Adrenal gland (tissue), 19 donors: ENCODE measurements at places on chromosomes 6 and 20. TPM values are rescaled to one million over a fixed set of nuclear protein-coding genes. Genes with fewer than 3 reads are reported as not detected.

Gene SGK2
- total RNA-seq, result 1.4 TPM

Gene CYP39A1
- total RNA-seq, result 5.1 TPM

Gene GTPBP2
- 36.4 TPM for total RNA-seq

Gene ZSCAN12
- total RNA-seq, result 5.4 TPM

Gene ETV7
- 0.89 TPM for total RNA-seq

Gene PEX7
- total RNA-seq, result 20.6 TPM

Gene MAS1
- not detected for total RNA-seq

Gene GMDS
- 8.5 TPM for total RNA-seq

Gene PGM3
- total RNA-seq, result 61.3 TPM

Gene GJA10
- total RNA-seq, result not detected

Gene CALHM4
- not detected for total RNA-seq

- no peak for DNase-seq
- H3K36me3 ChIP-seq, result no peaks in the 10 kb centered on the region
- no peaks in the 10 kb centered on the region for H3K27me3 ChIP-seq
- no peaks in the 10 kb centered on the region for H3K4me1 ChIP-seq
- no peak overlapping the region for H3K4me3 ChIP-seq
- H3K27ac ChIP-seq, result no peak overlapping the region
Observed at GRCh38 chr20:6576726-6577125, 190.8 kb upstream of the BMP2 start.

DNA sequence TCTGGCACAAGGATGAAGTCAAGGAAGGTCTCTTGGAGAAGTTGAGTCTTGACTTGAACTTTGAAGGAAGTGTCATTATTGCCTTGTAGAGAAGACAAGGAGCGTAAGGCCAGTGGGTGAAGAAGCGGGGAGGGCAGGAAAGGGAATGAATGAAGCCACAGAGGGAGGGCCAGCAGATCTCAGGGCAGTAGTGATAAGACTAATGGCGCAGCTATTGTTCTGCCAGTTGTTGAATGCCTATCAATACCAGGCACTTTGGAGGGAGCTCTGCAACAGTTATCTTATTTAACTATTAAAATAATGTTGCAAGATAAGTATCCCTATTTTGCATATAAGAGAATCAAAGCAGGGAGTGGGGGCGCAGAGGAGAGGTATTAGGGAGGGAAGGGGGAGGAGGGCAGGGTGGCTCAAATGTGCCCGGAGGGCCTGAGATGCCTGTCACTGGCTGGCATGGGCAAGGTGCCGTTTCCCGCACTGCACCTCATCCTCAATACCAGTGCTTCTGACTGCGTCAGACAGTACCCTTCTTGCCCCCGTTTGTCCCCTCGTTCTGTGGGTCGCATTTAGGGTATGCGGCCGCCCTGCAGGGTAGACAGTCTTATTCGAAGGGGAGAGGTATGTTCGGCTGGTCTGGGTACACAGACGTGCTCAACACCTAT is 109.8 kb downstream of the ZDHHC14 start:
- H3K36me3 ChIP-seq, result no peaks in the 10 kb centered on the region
- DNase-seq, result no peak
- no peaks in the 10 kb centered on the region for H3K27me3 ChIP-seq

- no peaks in the 10 kb centered on the region for H3K36me3 ChIP-seq
- no peak overlapping the region for H3K4me3 ChIP-seq
- H3K27me3 ChIP-seq, result no peaks in the 10 kb centered on the region
- no peak for DNase-seq
- H3K27ac ChIP-seq, result no peak overlapping the region
- no peaks in the 10 kb centered on the region for H3K4me1 ChIP-seq
Observed at GRCh38 chr20:42957018-42957703, 232.5 kb downstream of the PTPRT start.

GRCh38 chr6:40640599-40641227 is 53.5 kb upstream of the LRFN2 start:
- H3K4me3 ChIP-seq, result no peak overlapping the region
- H3K36me3 ChIP-seq, result no peaks in the 10 kb centered on the region

DNA sequence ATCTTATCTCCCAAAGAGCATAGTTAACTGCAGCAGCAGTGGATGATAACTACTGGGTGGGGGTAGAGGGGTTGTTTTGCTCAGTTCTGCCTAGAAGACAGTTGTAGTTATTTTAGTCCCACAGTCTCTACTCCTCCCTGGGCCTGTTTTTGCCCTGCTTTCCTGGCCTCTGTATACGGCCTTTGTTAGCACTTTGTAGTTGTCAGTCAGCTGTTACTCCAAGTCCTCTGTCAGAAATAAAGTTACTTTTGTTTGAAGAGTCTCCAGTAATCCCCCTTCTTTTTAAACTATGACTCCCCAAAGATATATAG is 113.9 kb downstream of the SLC16A10 start:
- H3K4me1 ChIP-seq, result no peaks in the 10 kb centered on the region
- DNase-seq, result no peak
- H3K27me3 ChIP-seq, result no peaks in the 10 kb centered on the region
- H3K27ac ChIP-seq, result no peak overlapping the region
- no peak overlapping the region for H3K4me3 ChIP-seq
- no peaks in the 10 kb centered on the region for H3K36me3 ChIP-seq

DNA sequence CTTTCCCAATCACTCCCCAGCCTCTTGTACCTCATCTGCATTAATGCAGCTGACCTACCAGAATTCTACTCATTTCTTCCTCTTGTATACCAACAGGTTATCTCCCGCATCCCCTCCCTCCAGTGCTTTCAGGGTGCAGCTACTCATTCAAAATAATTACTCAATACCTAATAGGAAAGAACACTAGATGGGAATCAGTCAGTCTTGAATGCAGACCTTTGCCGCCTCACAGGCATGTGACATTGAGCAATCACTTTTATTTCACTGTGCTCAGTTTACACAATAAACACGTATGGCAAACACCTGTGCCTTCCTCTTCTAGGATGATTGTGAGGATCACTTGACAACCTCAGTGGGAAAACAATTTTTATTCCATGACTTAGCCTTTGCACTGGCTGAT is 13.3 kb downstream of the ZSCAN31 start:
- no peaks in the 10 kb centered on the region for H3K4me1 ChIP-seq
- no peak overlapping the region for H3K27ac ChIP-seq
- DNase-seq, result no peak
- no peaks in the 10 kb centered on the region for H3K36me3 ChIP-seq
- no peak overlapping the region for H3K4me3 ChIP-seq

GRCh38 chr6:107764684-107765460 is 59.2 kb downstream of the SCML4 start:
- H3K36me3 ChIP-seq, result no peaks in the 10 kb centered on the region
- H3K27ac ChIP-seq, result no peak overlapping the region
- H3K27me3 ChIP-seq, result no peaks in the 10 kb centered on the region
- no peaks in the 10 kb centered on the region for H3K4me1 ChIP-seq
- no peak overlapping the region for H3K4me3 ChIP-seq

- H3K4me3 ChIP-seq, result no peak overlapping the region
- DNase-seq, result no peak
- no peak overlapping the region for H3K27ac ChIP-seq
- H3K36me3 ChIP-seq, result no peaks in the 10 kb centered on the region
- H3K27me3 ChIP-seq, result no peaks in the 10 kb centered on the region
Observed at GRCh38 chr6:89611666-89612065, 26.9 kb downstream of the LYRM2 start.

DNA sequence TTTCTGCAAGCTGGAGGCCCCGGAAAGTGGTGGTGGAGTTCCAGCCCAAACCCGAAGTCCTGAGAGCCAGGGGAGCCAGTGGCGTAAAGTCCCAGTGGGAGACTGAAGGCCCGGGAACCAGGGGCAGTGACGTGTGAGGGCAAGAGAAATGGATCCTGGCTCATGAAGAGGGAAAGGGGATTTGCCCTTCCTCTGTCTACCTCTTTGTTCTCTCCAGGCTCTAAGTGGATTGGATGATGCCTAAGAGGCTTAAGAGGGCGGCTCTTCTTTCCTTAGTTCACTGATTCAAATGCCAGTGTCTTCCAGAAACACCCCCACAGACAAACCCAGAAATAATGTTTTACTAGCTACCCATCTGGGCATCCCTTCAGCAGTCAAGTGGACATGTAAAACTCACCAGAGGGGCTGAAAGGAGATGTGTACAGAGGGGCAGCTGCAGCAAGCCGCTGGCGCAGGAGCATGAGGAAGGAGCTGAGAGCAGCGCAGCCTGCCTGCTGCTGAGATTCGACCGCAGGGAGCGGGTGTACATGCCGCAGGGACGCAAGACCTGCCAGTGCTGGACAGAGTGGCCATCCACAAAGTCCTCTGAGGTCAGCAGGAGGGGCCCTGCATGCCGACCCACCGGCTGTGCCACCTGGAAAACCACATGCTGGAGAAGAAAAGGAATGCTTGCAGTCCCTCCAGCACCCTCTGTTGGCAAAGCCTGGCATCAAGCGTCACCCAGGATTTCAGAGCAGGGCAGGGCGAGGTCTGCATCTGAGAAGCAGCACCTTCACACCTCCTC is 29.5 kb downstream of the CDYL start:
- H3K27me3 ChIP-seq, result no peaks in the 10 kb centered on the region
- H3K4me1 ChIP-seq, result no peaks in the 10 kb centered on the region
- no peak overlapping the region for H3K4me3 ChIP-seq
- H3K27ac ChIP-seq, result no peak overlapping the region

- H3K36me3 ChIP-seq, result no peaks in the 10 kb centered on the region
- no peaks in the 10 kb centered on the region for H3K27me3 ChIP-seq
- no peak overlapping the region for H3K4me3 ChIP-seq
- H3K4me1 ChIP-seq, result no peaks in the 10 kb centered on the region
Observed at GRCh38 chr6:90544081-90544480, 42.8 kb downstream of the MAP3K7 start.

GRCh38 chr6:82205930-82206392 is 41.6 kb downstream of the IBTK start:
- no peaks in the 10 kb centered on the region for H3K27me3 ChIP-seq
- no peak overlapping the region for H3K4me3 ChIP-seq
- H3K36me3 ChIP-seq, result peaks cover 47% of the 10 kb centered on the region
- peak overlapping the region; percentile 8 for H3K27ac ChIP-seq
- H3K4me1 ChIP-seq, result no peaks in the 10 kb centered on the region

DNA sequence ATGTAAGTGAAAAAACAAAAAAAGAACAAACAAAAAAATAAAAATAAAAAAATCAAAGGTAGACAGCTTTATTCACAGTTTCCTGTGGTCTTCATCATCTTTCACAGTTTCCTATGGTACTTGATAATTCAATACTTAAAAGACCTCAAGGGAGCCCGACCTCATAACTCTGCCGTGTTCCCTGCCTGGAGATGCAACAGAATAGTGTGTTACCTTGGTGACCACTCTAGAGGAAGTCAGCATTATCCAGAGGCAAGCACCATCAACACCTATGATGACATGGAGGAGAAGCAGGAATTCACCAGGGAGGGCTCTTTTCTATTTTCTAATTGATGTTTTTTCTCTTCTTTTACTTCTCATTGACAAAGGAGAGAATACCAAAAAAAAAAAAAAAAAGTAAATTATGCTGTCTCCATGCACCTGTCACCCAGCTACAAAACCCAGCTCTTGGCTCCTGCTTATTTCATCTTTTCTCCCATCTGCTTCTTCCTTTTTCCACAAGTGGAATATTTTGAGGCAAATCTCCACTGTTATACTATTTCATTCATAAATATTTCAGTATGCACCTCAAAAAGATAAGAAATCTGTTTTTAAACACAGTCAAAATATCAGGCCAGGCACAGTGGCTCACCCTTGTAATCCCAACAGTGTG is 95.8 kb upstream of the STXBP5 start:
- H3K4me1 ChIP-seq, result no peaks in the 10 kb centered on the region
- H3K27me3 ChIP-seq, result no peaks in the 10 kb centered on the region
- DNase-seq, result no peak
- no peak overlapping the region for H3K27ac ChIP-seq
- no peaks in the 10 kb centered on the region for H3K36me3 ChIP-seq

DNA sequence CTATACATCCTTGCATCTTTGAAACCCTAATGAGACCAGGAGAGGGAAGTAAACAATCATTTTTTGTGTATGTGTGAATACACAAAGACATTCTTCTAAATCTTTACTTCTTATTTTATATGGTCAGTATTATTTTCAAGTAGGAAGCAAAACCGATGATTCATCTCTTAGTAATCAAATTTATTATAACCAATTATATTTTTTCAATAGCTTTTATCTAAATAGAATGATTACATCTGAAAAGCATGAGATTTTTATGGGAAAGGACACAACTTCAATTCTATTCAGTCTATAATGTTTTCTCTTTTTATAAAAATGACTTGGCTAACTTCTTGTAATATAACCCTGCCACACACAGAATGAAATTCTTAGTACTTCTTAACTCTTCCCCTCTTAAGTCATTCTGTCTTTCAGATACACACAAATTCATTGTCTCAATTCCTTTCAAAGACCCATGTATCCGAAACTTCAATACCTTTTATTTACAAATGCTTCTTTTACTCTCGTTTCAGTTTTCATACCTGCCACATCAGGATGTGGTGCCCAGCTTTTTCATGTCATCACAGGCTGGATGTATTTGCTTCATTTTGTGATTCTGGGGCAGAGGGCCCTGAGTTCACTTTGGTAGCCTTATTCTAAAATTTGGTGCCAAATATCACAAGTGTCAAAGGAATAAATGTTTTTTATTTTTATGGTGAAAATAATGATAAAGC is 227.0 kb downstream of the PHF3 start:
- no peak for DNase-seq
- no peaks in the 10 kb centered on the region for H3K27me3 ChIP-seq
- H3K4me3 ChIP-seq, result no peak overlapping the region
- no peaks in the 10 kb centered on the region for H3K4me1 ChIP-seq
- no peaks in the 10 kb centered on the region for H3K36me3 ChIP-seq

DNA sequence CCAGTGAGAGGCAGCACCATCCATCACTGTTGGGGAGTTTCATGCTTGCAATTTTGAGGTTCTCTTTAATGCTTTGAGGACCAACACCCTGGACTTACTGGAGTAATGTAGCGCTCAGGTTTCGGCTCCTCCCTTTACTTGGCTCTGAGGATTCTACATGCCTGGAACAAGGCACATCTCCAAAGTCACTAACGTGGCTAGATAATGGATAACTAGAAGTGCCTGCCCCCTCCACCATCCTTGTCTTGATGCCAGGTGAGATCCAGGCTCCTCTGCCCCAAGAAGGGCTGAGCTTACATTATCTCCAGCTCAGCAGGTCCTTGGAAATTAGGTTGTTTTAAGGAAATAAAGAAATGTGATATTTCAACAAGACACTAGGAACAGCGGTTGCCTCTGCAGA is 75.5 kb upstream of the ZNFX1 start:
- no peak overlapping the region for H3K4me3 ChIP-seq
- H3K27ac ChIP-seq, result no peak overlapping the region
- DNase-seq, result no peak
- no peaks in the 10 kb centered on the region for H3K36me3 ChIP-seq
- no peaks in the 10 kb centered on the region for H3K4me1 ChIP-seq

- peaks cover 8% of the 10 kb centered on the region for H3K27me3 ChIP-seq
- DNase-seq, result no peak
- no peaks in the 10 kb centered on the region for H3K36me3 ChIP-seq
Observed at GRCh38 chr20:36311854-36312723, 6.0 kb downstream of the DLGAP4 start.

- H3K36me3 ChIP-seq, result no peaks in the 10 kb centered on the region
- peak; percentile 84 for DNase-seq
- no peak overlapping the region for H3K27ac ChIP-seq
- H3K27me3 ChIP-seq, result no peaks in the 10 kb centered on the region
- no peak overlapping the region for H3K4me3 ChIP-seq
- peaks cover 8% of the 10 kb centered on the region for H3K4me1 ChIP-seq
Observed at GRCh38 chr6:106692112-106692818, 62.9 kb downstream of the QRSL1 start.

- H3K36me3 ChIP-seq, result no peaks in the 10 kb centered on the region
- no peak overlapping the region for H3K4me3 ChIP-seq
- DNase-seq, result no peak
- H3K27ac ChIP-seq, result no peak overlapping the region
Observed at GRCh38 chr6:131391116-131391515, 181.9 kb upstream of the ARG1 start.
